ENCODE measurements at places on chromosomes 7 and 10.

DNA sequence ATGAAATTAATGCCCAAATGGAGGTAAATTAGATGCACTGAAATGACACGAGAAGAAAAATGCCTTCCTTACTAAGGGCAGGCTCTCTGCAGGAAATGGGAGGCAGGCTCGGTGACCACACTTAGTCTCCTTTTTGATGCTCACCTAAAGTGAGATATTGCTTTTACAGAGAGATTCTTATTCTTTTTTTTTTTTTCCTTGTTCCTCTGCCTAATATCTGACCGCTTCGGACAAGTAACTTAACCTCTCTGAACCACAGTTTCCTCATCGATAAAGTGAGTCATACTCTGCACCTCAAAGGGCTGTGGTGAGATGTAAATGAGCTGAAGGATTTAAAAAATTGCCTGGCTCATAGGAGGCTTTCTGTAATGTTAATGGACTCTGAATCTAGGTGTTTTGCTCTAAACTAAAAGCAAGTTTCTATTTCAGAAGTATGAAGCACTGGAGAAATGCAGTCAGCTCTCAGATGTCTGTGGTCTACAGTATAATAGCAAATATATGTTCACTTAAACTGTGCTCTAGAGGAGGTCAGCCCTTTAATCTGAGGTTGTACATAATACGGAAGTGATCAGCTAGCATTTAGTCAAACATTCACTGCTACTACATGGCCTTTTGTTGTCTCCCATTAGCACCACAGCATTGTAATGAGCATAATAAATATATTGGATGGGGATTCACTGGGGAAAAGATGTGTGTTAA lies 23.2 kb downstream of the NKX2-3 start:
- no peak for DNase-seq

DNA sequence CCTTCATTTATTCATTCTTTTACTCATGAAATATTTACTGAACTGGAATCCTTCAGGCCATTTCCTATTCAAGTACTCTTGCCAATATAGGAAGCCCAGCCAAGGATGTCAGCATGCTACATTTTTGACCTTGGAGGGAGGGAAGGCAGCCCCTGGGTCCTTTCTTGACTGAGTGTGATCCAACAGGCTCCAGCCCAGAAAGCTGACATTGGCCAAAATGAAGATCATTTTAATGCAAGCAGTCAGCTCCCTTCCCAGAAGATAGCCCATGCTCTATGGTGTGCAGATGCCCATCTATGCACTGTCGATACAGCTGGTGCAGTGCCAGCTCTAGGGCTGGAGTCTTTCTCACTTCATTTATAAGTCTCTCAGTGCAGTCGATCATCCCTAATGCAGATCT lies 646.0 kb downstream of the KCNMA1 start:
- no peak for DNase-seq

GRCh38 chr7:45151967-45152366 lies 5.6 kb upstream of the RAMP3 start:
- DNase-seq, result no peak

DNA sequence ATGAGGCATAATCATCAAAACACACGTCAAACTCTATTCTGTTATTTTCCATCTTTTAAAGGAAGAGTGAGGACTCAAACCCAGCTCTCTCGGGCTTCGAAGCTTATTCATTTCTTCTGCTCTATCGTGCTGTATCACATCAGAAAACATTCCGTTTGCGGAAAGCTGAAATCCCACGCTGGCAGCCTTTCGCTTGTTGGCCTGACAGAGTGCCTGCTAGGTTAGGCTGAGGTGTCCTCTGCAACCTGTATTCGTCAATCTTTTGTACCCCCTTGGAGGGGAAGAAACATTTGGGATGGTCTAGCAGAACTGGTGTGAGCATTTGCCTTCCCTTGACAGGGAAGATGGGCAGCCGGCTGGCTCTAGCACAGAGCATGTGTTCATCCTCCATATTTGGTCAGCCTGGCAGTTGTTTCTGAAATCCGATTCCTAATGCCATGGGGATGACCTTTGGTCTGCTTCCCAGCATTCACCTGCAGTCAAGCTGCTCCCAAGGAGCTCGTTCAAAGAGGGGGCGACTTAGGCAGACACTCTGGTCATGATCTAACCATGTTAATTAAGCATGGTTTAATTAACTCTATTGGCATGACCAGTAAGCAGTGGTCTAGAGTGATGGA lies 55.2 kb downstream of the TACC2 start:
- no peak for DNase-seq

DNA sequence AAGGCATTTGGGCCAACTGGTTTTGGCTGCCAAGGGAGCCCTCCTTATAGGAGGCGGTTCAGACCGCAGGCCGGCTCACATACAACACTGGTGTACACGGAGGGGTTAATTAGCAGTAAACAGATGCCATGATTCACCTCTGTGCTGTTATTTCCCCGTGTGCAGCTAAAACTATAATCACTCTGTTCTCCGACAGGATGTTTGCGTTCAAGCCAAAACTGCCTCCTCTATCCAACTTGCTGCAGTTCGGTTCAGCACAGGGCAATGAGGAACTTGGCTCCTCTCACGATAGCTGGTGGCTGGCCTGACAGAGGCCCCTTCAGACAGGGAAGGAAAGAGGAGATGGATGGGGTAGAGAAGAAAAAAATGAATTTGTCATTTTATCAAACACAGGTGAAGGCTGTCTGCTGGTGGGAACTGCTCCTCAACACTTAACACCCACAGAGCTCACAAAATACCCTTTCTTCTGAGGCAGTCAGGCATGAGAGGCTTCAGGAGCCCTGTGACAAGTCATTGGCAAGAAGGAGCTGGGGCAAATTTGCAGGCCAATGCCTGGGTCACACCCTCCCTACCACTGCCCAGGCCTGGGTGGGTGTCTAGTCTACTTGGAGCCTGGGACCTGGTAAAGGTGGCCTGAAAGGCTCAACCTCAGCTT lies 24.0 kb downstream of the KCNMA1 start:
- DNase-seq, result no peak

DNA sequence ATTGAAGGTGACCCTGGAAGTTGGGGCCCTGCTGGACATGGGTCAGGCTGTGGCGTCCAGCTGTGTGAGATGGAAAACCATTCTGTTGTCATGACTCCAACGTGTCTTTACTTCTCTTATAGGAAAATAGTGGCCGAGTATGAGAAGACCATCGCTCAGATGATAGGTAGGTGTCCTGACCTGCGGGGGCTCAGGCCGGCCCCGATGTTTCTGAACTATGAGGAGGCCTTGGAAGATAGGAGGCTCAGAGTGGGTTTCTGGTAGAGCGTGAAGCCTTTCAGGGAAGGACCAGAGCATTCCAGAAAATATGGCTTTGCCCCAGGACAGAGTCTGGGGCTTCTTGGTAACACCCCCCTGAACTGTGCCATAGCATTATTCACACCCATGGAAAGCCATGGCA lies 29.3 kb upstream of the BTBD16 start:
- DNase-seq, result no peak

GRCh38 chr10:125193306-125193877 lies 33.0 kb upstream of the CTBP2 start:
- DNase-seq, result no peak

DNA sequence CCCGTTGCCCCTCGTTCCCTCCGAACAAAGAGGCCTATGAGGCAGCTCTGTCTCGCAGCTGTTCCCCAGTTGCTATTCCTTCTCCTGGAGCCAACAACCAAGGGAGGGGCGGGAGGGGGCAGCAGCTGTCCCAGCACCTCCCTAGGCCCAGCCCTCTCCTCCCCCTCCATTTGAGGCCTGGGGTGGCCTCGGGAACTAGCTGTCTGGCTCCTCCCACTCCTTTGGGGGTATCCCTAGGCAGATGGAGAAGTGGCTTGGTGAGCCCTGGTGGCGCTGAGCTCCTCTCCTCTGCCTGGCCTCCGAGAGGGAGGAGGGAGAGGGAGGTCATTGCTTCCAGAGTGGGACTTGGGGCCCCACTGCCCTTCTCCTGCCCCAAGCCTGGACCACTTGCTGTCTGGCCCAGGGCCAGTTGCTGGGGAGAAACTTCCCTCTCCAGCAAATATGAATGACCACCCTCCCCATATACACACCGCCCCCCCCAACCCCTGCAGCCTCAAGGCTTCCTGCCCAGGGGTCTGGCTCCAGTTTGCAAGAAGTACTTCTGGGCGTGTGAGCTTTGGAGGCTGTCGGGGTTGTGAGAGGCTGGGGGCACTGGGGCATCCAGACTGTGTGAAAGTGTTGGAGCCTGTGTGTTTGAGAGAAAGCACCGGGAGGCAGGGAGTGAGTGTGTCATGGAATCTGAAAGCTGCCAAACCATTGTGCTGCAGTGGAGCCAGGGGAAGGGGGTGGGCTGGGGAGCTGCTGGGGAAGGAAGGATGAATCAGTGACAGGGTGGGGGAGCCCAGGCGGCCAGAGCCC lies 3.1 kb downstream of the FLNC start:
- DNase-seq, result no peak

GRCh38 chr7:83130623-83131545 lies 31.8 kb downstream of the PCLO start:
- DNase-seq, result no peak
